ENCODE measurements at places on chromosomes 2 and 18. TPM values are rescaled to one million over a fixed set of nuclear protein-coding genes. Genes with fewer than 3 reads are reported as not detected.
A peak's percentile ranks its signal among the peaks of the same experiment; 100 is the strongest.

Gene SERPINB3
- total RNA-seq: not detected

DNA sequence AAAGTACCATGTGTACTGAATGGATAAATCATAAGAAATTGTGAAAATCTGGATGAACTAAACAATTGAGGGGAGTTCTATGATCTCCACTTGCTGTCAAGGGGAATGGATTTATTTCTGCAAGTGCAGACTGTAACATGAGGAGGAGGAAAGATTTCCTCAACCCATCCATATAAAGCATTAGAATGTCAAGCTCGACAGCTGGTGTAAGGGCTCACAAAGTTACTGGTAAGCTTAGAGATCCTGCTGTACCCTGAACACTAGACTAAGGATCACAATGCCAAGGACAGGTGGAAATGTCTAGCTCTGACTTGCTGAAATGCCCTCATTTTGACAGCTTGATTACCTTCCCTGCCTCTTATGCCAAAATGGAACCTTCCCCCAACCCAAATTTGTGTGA lies 125.3 kb downstream of the TCF4 start:
- DNase-seq: no peak
- peaks cover 13% of the 10 kb centered on the region for H3K4me1 ChIP-seq
- H3K36me3 ChIP-seq: no peaks in the 10 kb centered on the region
- no peaks in the 10 kb centered on the region for H3K27me3 ChIP-seq
- H3K4me3 ChIP-seq: no peak overlapping the region

- DNase-seq: no peak
- H3K27ac ChIP-seq: peak overlapping the region; percentile 65
- H3K4me1 ChIP-seq: peaks cover 29% of the 10 kb centered on the region
- no peaks in the 10 kb centered on the region for H3K27me3 ChIP-seq
- no peaks in the 10 kb centered on the region for H3K36me3 ChIP-seq
- no peak overlapping the region for H3K4me3 ChIP-seq
These were observed 4.9 kb downstream of the NOP58 start for GRCh38 chr2:202270487-202270886.

DNA sequence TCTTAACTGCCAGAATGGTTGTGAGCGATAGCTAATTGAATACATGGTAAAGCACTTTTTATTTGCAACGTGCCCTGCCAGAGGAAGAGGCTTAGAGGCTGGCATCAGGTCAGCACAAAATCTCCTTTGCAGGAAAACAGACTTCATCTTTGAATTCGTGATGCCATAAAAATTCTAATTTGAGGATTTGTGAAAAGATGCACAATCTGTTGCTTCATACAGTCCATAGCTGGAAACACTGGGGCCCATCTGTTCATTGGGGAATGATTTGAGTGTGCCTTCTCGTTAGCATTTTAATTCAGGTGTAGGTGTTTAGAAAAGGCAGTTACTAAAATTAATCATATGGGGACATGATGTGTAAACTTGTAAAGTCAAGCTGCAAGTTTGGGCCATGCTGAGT lies 876.0 kb downstream of the SLC4A3 start:
- no peak overlapping the region for H3K27ac ChIP-seq
- H3K4me1 ChIP-seq: peaks cover 32% of the 10 kb centered on the region
- DNase-seq: no peak
- no peaks in the 10 kb centered on the region for H3K27me3 ChIP-seq
- H3K4me3 ChIP-seq: no peak overlapping the region

DNA sequence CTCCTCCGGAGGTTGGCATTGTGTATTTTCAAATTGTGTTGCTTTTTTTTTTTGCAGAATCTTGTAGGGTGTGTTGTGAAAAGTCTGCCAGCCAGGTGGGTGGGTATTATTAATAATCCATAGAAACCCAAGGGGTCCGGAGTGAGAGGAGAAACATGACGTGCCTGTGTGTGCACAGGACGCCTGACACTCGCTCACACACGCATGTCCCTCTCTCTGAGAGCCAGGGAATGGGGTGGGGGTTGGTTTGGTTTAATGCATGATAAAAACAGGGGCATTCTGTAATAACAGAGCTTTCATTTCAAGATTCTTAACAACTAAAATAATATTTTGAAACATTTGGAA lies 224.8 kb downstream of the FAM210A start:
- peaks cover 25% of the 10 kb centered on the region for H3K36me3 ChIP-seq
- DNase-seq: no peak
- peak overlapping the region; percentile 70 for H3K4me3 ChIP-seq
- H3K4me1 ChIP-seq: peaks cover 74% of the 10 kb centered on the region
- H3K27me3 ChIP-seq: no peaks in the 10 kb centered on the region
- H3K27ac ChIP-seq: peak overlapping the region; percentile 100

DNA sequence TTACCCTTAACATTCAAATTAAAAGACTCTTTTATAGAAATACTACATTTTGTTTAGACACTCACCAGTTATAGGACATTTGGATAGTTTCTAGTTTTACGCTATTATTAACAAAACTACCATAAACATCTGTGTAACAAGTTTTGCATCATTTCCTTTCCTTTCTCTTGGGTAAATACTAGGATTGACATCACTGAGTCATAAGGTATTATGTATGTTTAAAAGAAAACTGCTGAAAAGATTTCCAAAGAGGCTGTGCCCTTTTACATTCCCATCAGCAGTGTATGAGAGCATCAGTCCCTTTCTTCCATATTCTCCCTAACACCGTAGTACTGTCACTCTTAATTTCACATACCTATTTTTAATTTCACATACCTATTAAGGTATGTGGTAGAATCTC lies 130.6 kb downstream of the USP34 start:
- DNase-seq: no peak
- peaks cover 23% of the 10 kb centered on the region for H3K36me3 ChIP-seq
- peak overlapping the region; percentile 79 for H3K27ac ChIP-seq
- H3K4me1 ChIP-seq: peaks cover 10% of the 10 kb centered on the region

- no peaks in the 10 kb centered on the region for H3K36me3 ChIP-seq
- H3K27ac ChIP-seq: no peak overlapping the region
- no peak overlapping the region for H3K4me3 ChIP-seq
- no peak for DNase-seq
- peaks cover 5% of the 10 kb centered on the region for H3K27me3 ChIP-seq
These were observed 88.4 kb downstream of the MYO3B start for GRCh38 chr2:170266358-170266757.

- H3K27ac ChIP-seq: no peak overlapping the region
- DNase-seq: no peak
- H3K27me3 ChIP-seq: no peaks in the 10 kb centered on the region
- peaks cover 19% of the 10 kb centered on the region for H3K4me1 ChIP-seq
- H3K36me3 ChIP-seq: peaks cover 11% of the 10 kb centered on the region
These were observed 21.1 kb downstream of the UGP2 start for GRCh38 chr2:63862806-63863205.

Data from chondrocyte (in vitro differentiated cells).